ENCODE measurements at places on chromosomes 3 and 15. TPM values are rescaled to one million over a fixed set of nuclear protein-coding genes. Genes with fewer than 3 reads are reported as not detected.

MYLK gene
- total RNA-seq, result 15.4 TPM

GADL1 gene
- total RNA-seq, result not detected

TMEM207 gene
- total RNA-seq, result not detected

OR5K1 gene
- not detected for total RNA-seq

TPRG1 gene
- 0.16 TPM for total RNA-seq

MASP1 gene
- total RNA-seq, result 96.8 TPM

DCLK3 gene
- not detected for total RNA-seq

CPEB1 gene
- total RNA-seq, result 32.7 TPM

P2RY12 gene
- total RNA-seq, result not detected

TBC1D2B gene
- 30.6 TPM for total RNA-seq
